ENCODE measurements at places on chromosomes 1 and 21. TPM values are rescaled to one million over a fixed set of nuclear protein-coding genes. Genes with fewer than 3 reads are reported as not detected.

Gene KAZN
- total RNA-seq = 1.1 TPM

Gene LIN28A
- total RNA-seq = not detected

Gene RCC2
- 234 TPM for total RNA-seq

Gene ZRANB2
- total RNA-seq = 150 TPM

- H3K27me3 ChIP-seq = peaks cover 37% of the 10 kb centered on the region
- H3K27ac ChIP-seq = no peak overlapping the region
- H3K4me3 ChIP-seq = no peak overlapping the region
- no peaks in the 10 kb centered on the region for H3K4me1 ChIP-seq
- DNase-seq = no peak
- no peaks in the 10 kb centered on the region for H3K36me3 ChIP-seq
Observed at GRCh38 chr21:42621166-42621818, 32.1 kb upstream of the PDE9A start.

- H3K36me3 ChIP-seq = no peaks in the 10 kb centered on the region
- H3K4me3 ChIP-seq = no peak overlapping the region
- no peak overlapping the region for H3K27ac ChIP-seq
- H3K27me3 ChIP-seq = no peaks in the 10 kb centered on the region
- DNase-seq = no peak
Observed at GRCh38 chr21:38995071-38995669, 188.1 kb downstream of the PSMG1 start.

DNA sequence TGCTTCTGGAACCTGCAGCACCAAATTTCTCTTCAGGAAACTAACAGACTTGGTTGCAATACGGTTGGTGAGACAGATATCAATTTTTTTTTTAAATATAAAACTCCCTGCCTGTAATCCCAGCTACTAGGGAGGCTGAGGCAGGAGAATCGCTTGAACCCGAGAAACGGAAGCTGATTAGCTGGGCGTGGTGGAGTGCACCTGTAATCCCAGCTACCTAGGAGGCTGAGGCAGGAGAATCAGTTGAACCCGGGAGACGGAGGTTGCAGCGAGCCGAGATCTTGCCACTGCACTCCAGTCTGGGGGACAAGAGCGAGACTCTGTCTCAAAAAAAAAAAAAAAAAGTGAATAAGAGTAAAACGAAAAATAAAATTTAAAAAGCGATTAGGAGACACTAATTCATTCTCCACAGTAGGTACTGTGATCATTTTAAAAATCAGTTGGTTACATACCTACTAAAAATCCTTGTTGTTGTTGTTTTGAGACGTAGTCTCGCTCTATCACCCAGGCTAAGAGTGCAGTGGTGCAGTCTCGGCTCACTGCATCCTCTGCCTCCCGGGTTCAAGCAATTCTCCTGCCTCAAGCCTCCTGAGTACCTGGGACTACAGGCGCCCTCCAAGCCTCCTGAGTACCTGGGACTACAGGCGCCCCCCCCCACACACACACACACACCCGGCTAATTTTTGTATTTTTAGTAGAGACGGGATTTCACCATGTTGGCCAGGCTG, 796 bp upstream of the RBM8A start:
- peak overlapping the region; percentile 86 for H3K27ac ChIP-seq
- H3K36me3 ChIP-seq = peaks cover 9% of the 10 kb centered on the region
- no peak overlapping the region for H3K4me3 ChIP-seq
- no peaks in the 10 kb centered on the region for H3K27me3 ChIP-seq
- peaks cover 23% of the 10 kb centered on the region for H3K4me1 ChIP-seq

- no peaks in the 10 kb centered on the region for H3K27me3 ChIP-seq
- H3K4me3 ChIP-seq = no peak within 1 kb of the TSS
- no peaks in the 10 kb centered on the region for H3K4me1 ChIP-seq
- no peaks in the 10 kb centered on the region for H3K36me3 ChIP-seq
- no peak within 1 kb of the TSS for H3K27ac ChIP-seq
Observed at GRCh38 chr21:32585042-32585710, at the start of gene TCP10L. Gene TCP10L (minus strand): TSS chr21:32585523. CDS start chr21:32584304, 1,219 bp downstream.

DNA sequence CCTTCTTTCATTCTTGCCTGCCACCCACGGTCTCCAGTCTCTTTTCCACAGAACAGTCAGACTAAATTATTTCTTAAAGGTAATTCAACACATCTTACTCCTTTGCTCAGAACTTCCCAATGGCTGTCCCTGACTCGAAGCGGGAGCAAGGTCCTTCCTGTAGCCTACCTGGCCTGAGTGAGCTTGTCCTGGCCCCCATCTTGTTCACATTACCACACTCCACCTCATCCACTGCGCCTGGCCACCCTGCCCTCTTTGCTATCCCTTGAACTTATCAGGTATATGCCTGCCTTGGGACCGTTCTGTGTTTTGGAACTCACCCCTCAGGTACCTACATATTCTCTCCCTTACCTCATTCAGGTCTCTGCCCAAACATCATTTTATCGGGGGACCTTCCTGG, 13.3 kb upstream of the GLIS1 start:
- no peak overlapping the region for H3K4me3 ChIP-seq
- H3K27me3 ChIP-seq = peaks cover 4% of the 10 kb centered on the region
- DNase-seq = no peak
- peaks cover 3% of the 10 kb centered on the region for H3K4me1 ChIP-seq
- H3K27ac ChIP-seq = no peak overlapping the region
- no peaks in the 10 kb centered on the region for H3K36me3 ChIP-seq
